ENCODE measurements at places on chromosomes 13 and 19. TPM values are rescaled to one million over a fixed set of nuclear protein-coding genes. Genes with fewer than 3 reads are reported as not detected.

The ERFL gene
- total RNA-seq: 8.5 TPM

The RASL11A gene
- total RNA-seq: 0.96 TPM

The PSG2 gene
- total RNA-seq: not detected

DNA sequence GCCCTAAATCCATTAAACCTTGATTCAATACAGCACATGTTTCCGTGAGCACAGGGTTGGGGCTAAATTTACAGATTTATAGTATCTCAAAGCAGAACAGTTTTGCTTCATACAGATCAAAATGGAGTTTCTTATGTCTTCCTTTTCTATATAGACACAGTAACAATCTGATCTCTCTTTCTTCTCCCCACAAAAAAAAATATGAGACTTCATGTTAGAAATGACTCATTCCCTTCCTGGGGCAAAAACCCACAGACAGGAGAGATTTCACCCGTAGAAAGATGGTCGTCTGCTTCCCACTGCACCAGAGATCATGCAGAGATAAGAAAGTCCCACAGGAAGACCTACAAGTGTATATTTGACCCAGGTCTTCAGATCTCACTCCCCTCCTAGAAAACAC lies 7.7 kb upstream of the ZNF611 start:
- H3K4me3 ChIP-seq: no peak overlapping the region
- no peak for DNase-seq
- peaks cover 7% of the 10 kb centered on the region for H3K4me1 ChIP-seq
- no peak overlapping the region for H3K27ac ChIP-seq
- no peaks in the 10 kb centered on the region for H3K36me3 ChIP-seq
- no peaks in the 10 kb centered on the region for H3K27me3 ChIP-seq

GRCh38 chr19:14502334-14503092 lies 6.6 kb upstream of the GIPC1 start:
- H3K27ac ChIP-seq: no peak overlapping the region
- H3K4me3 ChIP-seq: no peak overlapping the region
- H3K36me3 ChIP-seq: no peaks in the 10 kb centered on the region
- H3K4me1 ChIP-seq: peaks cover 40% of the 10 kb centered on the region
- DNase-seq: no peak

GRCh38 chr13:28955264-28955966 lies 135.3 kb downstream of the MTUS2 start:
- DNase-seq: no peak
- no peaks in the 10 kb centered on the region for H3K36me3 ChIP-seq
- H3K27ac ChIP-seq: no peak overlapping the region
- no peak overlapping the region for H3K4me3 ChIP-seq
- H3K27me3 ChIP-seq: peaks cover 6% of the 10 kb centered on the region

- no peak overlapping the region for H3K27ac ChIP-seq
- H3K27me3 ChIP-seq: no peaks in the 10 kb centered on the region
- H3K36me3 ChIP-seq: no peaks in the 10 kb centered on the region
- H3K4me3 ChIP-seq: peak overlapping the region; percentile 38
These were observed 221.7 kb upstream of the SPRY2 start for GRCh38 chr13:80562433-80563156.

- no peaks in the 10 kb centered on the region for H3K27me3 ChIP-seq
- H3K4me1 ChIP-seq: no peaks in the 10 kb centered on the region
- H3K36me3 ChIP-seq: no peaks in the 10 kb centered on the region
- no peak overlapping the region for H3K4me3 ChIP-seq
These were observed 2770.4 kb downstream of the PCDH9 start for GRCh38 chr13:64459778-64460177.

DNA sequence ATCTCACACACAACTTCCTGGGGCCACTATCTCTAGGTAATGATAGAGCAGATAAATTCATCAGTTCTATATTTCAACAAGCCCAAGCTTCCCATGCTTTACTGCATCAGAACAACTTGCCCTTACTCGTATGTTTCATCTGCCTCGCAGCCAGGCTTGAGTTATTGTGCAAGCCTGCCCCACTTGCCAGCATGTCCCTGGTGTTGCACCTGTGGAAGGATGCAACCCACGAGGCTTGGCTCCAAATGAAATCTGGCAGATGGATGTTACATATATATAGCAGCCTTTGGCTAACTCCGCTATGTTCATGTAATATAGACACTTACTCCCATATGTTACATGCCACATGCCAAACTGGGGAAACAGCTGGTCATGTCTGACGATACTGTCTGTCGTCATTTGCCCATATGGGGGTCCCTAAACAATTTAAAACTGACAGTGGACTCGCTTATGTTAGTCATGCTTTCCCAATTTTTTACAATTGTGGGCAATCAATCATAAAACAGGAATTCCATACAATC lies 6.2 kb downstream of the ERVK3-1 start:
- DNase-seq: no peak
- H3K4me1 ChIP-seq: peaks cover 8% of the 10 kb centered on the region
- H3K4me3 ChIP-seq: no peak overlapping the region

DNA sequence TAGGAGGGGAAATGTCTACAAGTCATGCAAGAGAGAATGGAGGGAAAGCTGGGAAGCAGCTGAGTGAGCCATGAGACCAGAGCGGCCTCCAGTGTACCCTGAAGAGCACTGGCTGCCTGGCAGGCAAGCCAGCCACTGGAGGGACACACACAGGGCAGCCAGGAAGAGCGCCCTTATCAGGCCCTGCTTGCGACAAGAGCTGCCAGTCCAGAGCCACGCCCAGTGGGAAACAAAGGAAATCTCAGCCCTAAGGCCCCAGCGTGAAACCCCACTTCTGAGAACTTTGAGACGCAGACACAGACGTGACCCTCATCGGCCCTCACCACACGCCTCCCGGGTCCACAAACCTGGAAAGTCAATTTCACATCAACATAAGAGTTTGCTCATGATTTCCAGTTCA lies 105.0 kb downstream of the STK24 start:
- no peak overlapping the region for H3K27ac ChIP-seq
- H3K4me3 ChIP-seq: no peak overlapping the region
- no peaks in the 10 kb centered on the region for H3K27me3 ChIP-seq
- no peak for DNase-seq
- H3K4me1 ChIP-seq: peaks cover 2% of the 10 kb centered on the region

GRCh38 chr19:17116996-17117702 lies 41.6 kb downstream of the MYO9B start:
- no peaks in the 10 kb centered on the region for H3K4me1 ChIP-seq
- no peaks in the 10 kb centered on the region for H3K27me3 ChIP-seq
- no peak overlapping the region for H3K4me3 ChIP-seq
- DNase-seq: no peak
- no peak overlapping the region for H3K27ac ChIP-seq

The ZNF728 gene
- total RNA-seq: not detected

DNA sequence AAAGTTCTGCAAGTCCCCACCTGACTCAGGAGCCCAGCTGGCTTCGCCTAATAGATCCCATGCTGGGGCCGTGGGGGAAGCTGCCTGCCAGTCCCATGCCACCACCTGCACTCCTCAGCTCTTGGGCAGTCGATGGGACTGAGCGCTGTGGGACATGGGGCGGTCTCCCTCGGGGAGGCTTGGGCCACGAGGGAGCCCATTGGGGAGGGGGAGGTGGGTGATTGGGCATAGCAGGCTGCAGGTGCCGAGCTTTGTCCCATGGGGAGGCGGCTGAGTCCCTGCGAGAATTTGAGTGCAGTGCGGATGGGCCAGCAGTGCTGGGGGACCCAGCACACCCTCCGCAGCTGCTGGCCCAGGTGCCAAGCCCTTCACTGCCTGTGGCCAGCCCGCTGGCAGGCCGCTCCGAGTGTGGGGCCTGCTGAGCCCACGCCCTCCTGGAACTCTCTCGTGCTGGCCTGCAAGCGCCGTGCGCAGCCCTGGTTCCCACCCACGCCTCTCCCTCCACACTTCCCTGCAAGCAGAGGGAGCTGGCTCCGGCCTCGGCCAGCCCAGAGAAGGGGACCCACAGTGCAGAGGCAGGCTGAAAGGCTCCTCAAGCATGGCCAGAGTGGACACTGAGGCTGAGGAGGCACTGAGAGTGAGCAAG lies 467.3 kb downstream of the IRS2 start:
- H3K4me3 ChIP-seq: no peak overlapping the region
- H3K27ac ChIP-seq: no peak overlapping the region
- H3K4me1 ChIP-seq: no peaks in the 10 kb centered on the region
- H3K36me3 ChIP-seq: no peaks in the 10 kb centered on the region

DNA sequence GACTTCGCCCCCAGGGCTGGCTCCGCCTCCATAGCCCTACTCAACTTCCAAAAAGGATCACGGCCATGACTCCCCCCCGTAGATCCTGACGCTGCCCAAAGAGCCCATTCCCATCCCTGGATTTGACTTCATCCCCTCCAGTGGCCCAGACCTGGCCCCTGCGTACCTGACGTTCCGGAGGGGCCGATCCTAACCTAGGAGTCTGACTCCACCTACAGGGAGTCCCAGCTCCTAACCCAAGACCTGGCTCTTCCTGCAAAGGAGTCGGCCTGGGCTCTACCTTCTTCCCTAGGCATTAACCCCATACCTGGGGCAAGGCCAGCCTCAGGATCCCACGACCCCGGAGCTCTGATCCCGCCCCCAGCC lies 10.8 kb downstream of the STAP2 start:
- H3K27ac ChIP-seq: peak overlapping the region; percentile 23
- no peak for DNase-seq
- no peaks in the 10 kb centered on the region for H3K36me3 ChIP-seq
- H3K4me1 ChIP-seq: peaks cover 31% of the 10 kb centered on the region

- H3K4me1 ChIP-seq: no peaks in the 10 kb centered on the region
- no peak for DNase-seq
- H3K27me3 ChIP-seq: no peaks in the 10 kb centered on the region
- H3K27ac ChIP-seq: no peak overlapping the region
- no peaks in the 10 kb centered on the region for H3K36me3 ChIP-seq
These were observed 52.2 kb downstream of the RFC3 start for GRCh38 chr13:33870046-33870668.

The ZNF682 gene
- 8.1 TPM for total RNA-seq

- no peak overlapping the region for H3K4me3 ChIP-seq
- H3K27me3 ChIP-seq: no peaks in the 10 kb centered on the region
- no peaks in the 10 kb centered on the region for H3K36me3 ChIP-seq
- no peak for DNase-seq
These were observed 56.1 kb downstream of the ALOX5AP start for GRCh38 chr13:30791354-30792001.

DNA sequence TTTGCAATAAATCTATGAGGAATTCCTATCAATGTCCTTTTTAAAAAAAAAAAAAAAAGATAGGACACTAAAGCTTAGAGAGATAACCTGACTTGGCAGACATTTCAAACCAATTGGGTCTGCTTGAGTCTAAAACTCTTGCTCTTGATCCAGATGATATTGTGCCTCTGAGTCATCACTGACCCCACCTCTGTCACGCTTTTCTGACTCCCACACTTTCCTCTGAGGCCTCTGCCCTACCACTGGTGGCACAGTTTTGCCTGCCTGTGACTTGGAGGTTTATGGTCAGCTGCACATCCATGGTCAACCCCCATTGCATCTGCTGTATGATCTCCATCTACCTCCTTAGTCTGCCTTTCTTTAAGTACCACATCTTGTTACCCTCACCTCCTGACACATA lies 328.7 kb downstream of the SPRY2 start:
- H3K27me3 ChIP-seq: no peaks in the 10 kb centered on the region
- H3K4me3 ChIP-seq: no peak overlapping the region
- DNase-seq: no peak
- no peak overlapping the region for H3K27ac ChIP-seq

The ADGRE3 gene
- total RNA-seq: not detected

GRCh38 chr13:75771226-75771625 lies 135.1 kb downstream of the LMO7 start:
- no peak for DNase-seq
- peaks cover 7% of the 10 kb centered on the region for H3K4me1 ChIP-seq
- H3K4me3 ChIP-seq: no peak overlapping the region
- no peaks in the 10 kb centered on the region for H3K27me3 ChIP-seq

The MYO1F gene
- 363 TPM for total RNA-seq

The ZNF541 gene
- total RNA-seq: 0.79 TPM

- no peaks in the 10 kb centered on the region for H3K27me3 ChIP-seq
- H3K27ac ChIP-seq: no peak overlapping the region
- no peak for DNase-seq
- peaks cover 10% of the 10 kb centered on the region for H3K36me3 ChIP-seq
These were observed 2.8 kb upstream of the LIN7B start for GRCh38 chr19:49111218-49111998.

The MKNK2 gene
- 196 TPM for total RNA-seq

The RAB20 gene
- total RNA-seq: 0.47 TPM

DNA sequence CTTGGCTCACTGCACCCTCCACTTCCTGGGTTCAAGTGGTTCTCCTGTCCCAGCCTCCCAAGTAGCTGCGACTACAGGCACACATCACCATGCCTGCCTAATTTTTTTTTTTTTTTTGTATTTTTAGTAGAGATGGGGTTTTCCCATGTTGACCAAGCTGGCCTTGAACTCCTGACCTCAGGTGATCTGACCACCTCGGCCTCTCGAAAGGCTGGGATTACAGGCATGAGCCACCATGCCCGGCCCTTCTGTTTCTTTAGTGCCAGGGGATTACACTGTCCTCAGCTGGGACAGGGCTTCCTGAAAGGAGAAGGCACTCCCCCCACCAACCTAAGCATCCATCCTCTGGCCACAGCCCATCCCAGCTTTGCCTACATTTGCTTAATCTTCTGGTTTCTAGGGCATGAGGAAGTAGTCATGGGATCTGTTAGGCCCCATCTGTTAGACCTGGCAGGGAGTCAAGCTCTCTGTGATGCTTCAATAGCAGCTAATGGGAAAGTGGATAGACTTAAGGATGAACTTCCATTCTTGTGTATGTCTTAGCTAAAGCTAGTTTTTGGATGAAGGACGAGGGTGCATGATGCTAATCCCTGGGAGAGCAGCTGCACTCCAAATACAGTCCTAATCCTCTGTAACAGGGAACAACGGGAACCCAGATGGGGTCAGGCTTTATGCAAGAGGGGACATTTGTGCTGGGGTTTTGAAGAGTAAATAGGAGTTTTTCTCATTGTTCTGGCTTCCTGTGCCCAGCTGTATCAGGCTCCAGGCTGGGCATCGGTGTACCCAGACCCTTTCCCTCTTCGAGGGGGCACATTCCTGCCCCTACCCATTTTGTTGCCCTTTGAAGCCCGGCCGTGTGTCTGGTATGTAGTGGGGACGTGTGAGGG lies 2.6 kb downstream of the VAV1 start:
- peaks cover 2% of the 10 kb centered on the region for H3K27me3 ChIP-seq
- H3K4me1 ChIP-seq: peaks cover 60% of the 10 kb centered on the region
- no peak overlapping the region for H3K4me3 ChIP-seq
- no peak for DNase-seq

The C5AR1 gene
- 1.8 TPM for total RNA-seq

The B3GNT8 gene
- total RNA-seq: 1.3 TPM
